ENCODE measurements at places on chromosomes 3 and 15. TPM values are rescaled to one million over a fixed set of nuclear protein-coding genes. Genes with fewer than 3 reads are reported as not detected.

DNA sequence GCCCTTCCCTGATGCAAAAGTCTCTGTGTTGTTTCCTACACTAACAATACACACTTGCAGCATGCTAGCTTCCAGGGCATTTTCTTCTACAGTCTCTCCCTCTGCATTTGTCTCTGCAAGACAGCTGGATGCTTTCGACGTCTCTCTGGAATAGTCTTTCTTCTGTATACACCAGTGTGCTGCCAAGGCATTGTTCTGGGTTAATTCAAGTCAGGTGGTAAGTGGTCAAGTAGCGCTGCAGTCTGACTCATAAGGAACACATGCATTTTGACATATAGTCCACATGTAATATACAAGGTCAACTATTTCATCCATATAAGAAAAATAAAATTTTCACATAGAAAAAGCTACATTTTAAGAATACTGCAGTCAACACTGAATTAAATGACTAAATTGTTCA lies 92.7 kb downstream of the MYLK start:
- no peak for DNase-seq

DNA sequence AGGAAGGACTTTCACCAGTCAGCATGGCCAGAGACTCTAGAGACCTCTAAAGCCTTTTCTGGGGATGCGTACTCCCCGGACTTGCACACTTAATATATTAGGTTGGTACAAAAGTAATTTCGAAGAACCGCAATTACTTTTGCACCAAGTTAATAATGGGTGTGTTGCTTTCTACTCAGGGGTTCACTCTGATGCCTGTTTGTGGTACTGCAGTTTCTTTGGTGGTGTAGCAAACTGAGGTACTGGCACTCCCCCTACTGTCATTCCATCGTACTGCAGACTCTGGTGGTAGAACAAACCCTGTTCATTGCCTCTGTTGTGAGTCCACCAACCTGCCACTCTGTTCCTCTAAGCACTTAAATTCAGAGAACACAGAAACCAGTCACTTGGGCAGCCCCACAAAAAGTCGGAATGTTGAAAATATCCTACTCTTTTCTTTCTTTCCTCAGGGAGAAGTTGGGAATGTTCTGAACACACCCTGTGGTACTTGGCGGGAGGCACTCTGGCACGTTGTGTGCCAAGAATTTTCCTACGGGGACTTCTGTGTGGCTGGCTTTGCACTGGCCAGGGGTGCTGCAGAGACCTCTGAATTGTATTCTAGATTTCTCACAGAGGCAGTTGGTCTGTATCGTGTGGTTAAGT lies 46.3 kb downstream of the GABRG3 start:
- DNase-seq, result peak; percentile 37

- DNase-seq, result no peak
Measured at GRCh38 chr3:77475507-77475906, 435.6 kb downstream of the ROBO2 start.

- no peak for DNase-seq
Measured at GRCh38 chr15:71098920-71099319, 16.4 kb upstream of the THSD4 start.

- DNase-seq, result no peak
Measured at GRCh38 chr3:35664460-35664919, 25.2 kb downstream of the ARPP21 start.

DNA sequence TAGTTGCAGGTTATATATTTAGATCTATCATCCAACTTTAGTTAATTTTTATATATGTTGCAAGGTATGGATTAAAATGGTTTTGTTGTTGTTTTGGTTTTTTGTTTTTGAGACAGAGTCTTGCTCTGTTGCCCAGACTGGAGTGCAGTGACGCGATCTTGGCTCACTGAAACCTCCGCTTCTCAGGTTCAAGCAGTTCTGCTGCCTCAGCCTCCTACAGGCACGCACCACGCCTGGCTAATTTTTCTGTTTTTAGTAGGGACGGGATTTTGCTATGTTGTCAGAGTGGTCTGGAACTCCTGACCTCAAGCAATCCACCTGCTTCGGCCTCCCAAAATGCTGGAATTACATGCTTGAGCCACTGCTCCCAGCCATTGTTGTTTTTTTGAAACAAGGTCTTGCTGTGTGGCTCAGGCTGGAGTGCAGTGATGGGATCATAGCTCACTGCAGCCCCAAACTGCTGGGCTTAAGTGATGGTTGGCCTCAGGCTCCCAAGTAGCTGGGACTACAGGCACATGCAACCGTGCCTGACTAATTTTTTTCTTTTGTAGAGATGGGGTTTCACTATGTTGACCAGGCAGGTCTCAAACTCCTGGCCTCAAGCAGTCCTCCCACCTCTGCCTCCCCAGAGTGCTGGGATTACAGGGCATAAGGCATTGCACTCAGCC lies 92.0 kb downstream of the ZNF609 start:
- DNase-seq, result no peak

- DNase-seq, result no peak
Measured at GRCh38 chr3:183208260-183208659, 44.8 kb upstream of the B3GNT5 start.

DNA sequence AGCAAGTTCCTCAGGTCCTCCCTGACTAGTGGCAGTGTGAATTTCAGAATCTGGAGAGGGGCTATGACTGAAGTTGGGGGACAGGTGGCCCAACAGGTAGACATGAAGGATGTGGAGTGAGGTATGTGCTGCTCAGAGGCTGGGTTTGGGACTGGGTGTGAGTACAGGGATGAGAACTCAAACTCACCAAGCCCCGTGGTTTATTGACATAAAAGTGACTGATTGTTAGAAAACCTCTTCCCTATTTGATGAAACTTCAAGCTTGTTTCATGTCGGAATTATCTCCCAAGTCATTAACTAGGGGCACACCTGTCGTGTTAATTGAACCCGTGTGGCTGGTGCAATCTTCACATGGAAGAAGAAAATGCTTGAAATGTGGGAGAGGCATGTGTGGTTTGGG lies 27.1 kb downstream of the FGD5 start:
- no peak for DNase-seq

GRCh38 chr3:194404365-194405140 lies 5.5 kb upstream of the GP5 start:
- peak; percentile 71 for DNase-seq

- DNase-seq, result no peak
Measured at GRCh38 chr3:8485141-8485870, 16.3 kb upstream of the LMCD1 start.

DNA sequence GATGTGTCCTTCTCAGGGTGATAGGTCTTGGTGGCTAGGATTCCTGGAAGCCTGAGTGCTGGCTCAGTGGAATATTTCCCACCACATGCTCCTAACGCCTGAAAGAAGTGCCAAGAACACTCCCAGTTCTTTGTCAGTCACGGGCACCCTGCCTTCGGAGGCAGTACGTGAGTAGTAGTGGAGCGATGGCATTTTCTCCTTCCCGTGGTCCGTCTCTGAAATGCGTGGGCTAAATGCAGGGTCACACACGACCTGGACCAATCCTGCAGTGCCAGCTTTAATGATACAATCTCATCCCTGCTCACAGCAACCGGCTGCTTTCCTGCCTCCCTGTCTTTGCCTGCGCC lies 14.5 kb downstream of the H1-8 start:
- no peak for DNase-seq

- no peak for DNase-seq
Measured at GRCh38 chr3:105246536-105246935, 120.2 kb upstream of the ALCAM start.

GRCh38 chr3:11553436-11554235 lies 90.1 kb downstream of the VGLL4 start:
- DNase-seq, result no peak

DNA sequence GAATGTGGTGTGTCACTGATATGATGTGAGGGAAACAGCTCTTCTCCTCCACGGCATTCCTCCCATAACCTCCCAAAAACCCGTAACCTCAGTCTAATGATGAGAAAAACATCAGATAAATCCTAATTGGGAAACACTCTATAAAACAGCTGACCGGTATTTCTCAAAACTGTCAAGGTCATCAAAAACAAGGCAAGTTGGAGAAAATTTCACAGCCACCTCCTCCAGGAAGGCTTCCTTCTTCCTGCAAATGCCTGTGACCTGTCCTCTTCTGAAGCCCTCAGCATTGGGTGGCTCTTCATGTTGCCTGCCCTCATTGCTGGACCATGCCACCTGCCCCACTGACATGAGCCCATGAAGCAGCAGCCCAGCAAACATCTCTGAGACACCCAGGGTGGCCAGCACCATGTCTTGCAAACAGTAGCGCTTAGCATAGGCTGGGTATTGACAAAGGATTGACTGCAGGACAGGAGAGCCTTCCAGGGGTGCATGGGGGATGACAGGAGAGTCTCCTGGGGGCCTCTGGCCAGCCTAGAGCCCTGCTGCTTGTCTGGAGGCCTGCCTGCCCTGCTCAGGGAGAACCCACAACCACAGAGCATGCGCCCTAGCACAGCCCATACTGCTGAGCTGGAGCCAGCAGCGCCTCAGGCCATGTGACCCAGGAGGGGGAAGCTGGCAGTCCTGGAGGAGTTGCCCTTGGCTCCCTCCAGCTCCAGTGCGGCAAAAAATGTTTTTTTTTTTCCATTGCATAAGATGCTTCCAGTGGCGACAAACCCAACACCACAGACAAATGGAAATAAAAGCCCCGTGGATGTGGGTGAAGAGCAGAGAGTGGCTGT lies 49.7 kb downstream of the XXYLT1 start:
- DNase-seq, result no peak

- no peak for DNase-seq
Measured at GRCh38 chr3:14371573-14372474, 30.6 kb upstream of the SLC6A6 start.

- DNase-seq, result no peak
Measured at GRCh38 chr15:83199288-83199687, 8.3 kb downstream of the HDGFL3 start.

DNA sequence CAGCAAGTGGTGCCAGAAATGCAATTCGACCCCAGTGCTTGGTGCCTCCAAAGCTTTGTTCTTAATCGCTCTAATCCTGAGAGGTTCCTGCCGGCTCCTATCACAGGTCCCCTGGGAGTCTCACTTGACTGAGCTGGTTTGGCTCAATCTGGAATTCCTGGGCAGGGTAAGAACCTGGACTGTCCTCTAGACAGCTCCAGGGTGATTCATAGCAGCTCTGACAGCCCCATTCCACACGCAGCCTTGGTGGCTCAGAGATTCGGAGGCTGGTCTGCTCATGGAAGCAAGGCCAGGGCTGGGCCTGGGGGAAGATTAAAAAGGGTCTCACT lies 37.9 kb downstream of the MYO5C start:
- DNase-seq, result no peak

- DNase-seq, result no peak
Measured at GRCh38 chr3:42498034-42498433, 4.4 kb upstream of the VIPR1 start.

DNA sequence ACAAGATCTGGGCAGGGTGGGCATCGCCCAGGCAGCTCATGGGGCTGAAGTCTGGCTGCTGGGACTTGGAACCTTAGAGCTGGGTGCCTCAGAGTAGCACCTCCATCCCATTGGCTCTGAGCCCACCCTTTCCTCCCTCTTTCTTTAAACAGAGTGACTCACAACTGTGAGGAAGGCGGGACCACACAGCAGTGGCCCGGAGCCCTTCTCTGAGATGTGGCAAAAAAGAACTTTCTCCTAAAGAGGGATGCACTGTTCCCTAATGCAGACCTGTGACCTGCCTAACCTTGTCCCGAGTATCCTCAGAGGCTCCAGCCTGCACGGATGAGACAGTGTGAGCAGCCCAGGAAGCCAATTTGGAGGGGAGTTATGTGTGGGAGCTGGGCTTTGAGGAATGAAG lies 23.6 kb downstream of the PRR20G start:
- DNase-seq, result no peak

- no peak for DNase-seq
Measured at GRCh38 chr15:39084674-39085530, 496.0 kb upstream of the THBS1 start.

GRCh38 chr3:60759439-60759838 lies 491.8 kb downstream of the FHIT start:
- DNase-seq, result no peak

GRCh38 chr15:57680021-57680420 lies 26.5 kb upstream of the POLR2M start:
- DNase-seq, result no peak

GRCh38 chr15:71627188-71627587 lies 183.2 kb upstream of the NR2E3 start:
- no peak for DNase-seq

DNA sequence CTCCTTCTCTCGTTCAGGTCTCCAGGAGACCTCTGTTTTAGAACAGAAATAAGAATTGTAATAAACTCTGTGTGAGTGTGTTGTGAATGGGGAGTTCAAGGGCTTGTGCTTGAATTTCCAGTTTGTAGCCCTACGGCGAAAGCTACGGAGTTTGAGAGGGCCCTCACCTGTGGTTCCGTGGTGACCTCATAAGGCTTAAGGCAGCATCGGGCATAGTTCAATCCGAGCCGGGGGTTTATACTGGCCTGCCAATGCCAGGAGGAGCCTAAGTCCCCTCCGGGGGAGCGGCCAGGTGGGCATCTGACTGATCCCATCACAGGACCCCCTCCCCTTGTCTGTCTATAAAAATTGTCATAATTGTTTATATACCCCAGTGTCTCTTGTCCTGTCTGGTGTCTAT lies 43.7 kb downstream of the ZBTB11 start:
- DNase-seq, result no peak

- no peak for DNase-seq
Measured at GRCh38 chr15:58574631-58575030, 142.8 kb downstream of the LIPC start.

DNA sequence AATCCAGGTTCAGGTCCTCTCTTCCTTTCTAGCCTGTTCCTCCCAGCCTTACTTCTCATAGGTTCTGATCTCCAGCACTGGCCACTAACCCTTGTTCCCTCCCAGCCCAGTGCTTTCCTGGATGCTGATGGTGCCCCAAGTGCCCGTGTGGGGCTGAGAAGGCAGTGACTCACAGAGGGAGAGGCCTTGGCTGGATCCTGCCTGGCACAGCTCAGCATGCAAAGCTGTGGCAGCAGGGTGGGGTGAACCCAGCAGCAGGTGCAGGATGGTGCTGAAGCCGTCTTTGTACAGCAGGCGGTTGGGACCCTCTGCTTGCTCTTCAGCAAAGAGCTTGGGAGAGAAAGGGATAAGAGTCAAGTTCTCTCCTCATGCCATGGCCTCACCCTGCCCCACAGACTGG lies 7.6 kb downstream of the LPCAT4 start:
- no peak for DNase-seq

Gene AMT
- total RNA-seq, result 6.3 TPM

Gene DCP1A
- 30.4 TPM for total RNA-seq

Gene MUC20
- 1.4 TPM for total RNA-seq

Gene GOLGA6L10
- total RNA-seq, result 0.54 TPM

Gene EFCC1
- 0.07 TPM for total RNA-seq
